ENCODE measurements at places on chromosomes 3 and 15.

DNA sequence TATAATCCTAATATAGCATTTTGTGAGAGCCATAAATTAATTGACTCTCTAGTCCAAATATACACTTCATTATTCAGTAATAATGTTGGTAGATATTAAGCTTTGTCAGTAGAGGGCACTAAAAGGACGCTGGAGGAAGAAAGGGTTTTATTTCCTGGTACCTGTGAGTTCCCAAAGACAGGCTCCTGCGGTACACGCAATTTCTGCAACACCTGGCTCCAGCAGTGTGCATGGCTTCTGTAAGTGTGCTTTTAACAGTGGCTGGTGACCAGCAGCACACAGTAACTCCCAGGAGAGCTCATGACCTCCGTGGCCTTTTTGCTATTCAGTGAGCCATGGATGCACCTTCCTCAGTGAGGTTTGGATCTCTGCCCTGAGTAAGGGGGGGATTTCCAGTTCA is 338.3 kb upstream of the ZNF385D start:
- no peak for DNase-seq

GRCh38 chr3:172097585-172097984 is 58.2 kb downstream of the FNDC3B start:
- no peak for DNase-seq

GRCh38 chr15:31263751-31264558 is 62.7 kb upstream of the KLF13 start:
- peak; percentile 94 for DNase-seq

GRCh38 chr15:33354411-33354810 is 43.6 kb downstream of the RYR3 start:
- DNase-seq = no peak

- no peak for DNase-seq
Measured at GRCh38 chr3:132242790-132243189, 74.4 kb upstream of the ACP3 start.
